ENCODE measurements at places on chromosomes 6 and 20. TPM values are rescaled to one million over a fixed set of nuclear protein-coding genes. Genes with fewer than 3 reads are reported as not detected.
A peak's percentile ranks its signal among the peaks of the same experiment; 100 is the strongest.

SLC17A1 gene
- total RNA-seq = not detected

DNA sequence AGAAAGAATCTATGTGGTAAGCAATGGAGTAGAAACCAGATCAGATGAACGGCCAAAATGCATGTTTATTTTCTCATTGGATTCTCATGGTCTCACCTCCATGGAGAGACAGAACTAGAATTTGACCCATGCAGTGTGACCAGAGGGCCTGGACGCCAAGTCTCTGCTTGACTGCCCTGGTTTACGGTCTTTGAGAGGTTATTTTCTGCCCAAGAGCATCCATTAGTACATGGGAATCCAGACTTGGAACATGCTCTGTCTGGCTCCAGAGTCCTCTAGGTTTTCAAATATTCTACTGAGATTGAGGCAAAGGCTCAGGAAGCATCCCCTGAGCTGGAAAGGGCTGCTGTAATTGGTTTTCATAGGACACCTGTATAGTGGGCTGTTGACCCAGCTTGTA, 45.5 kb upstream of the UST start:
- H3K27ac ChIP-seq = no peak overlapping the region
- H3K4me1 ChIP-seq = peaks cover 5% of the 10 kb centered on the region
- peak overlapping the region; percentile 36 for H3K4me3 ChIP-seq

DNA sequence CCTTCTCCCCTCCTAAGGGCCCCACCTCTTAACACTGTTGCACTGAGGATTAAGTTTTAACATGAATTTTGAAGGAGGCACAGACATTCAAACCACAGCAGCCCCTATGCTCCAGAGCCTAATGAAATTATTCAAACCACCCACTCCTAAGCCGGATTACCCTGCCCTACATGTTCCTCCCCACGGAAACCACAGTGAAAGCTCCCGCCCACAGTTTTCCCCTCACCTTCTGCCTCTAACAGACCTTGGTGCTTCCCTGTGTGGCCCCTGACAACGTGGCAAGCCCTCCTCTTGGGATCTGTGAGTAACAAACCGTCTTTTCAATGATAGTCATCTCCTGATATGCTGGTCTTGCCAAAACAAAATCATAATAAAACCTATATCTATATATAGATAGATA, 74.8 kb downstream of the RIN2 start:
- no peak overlapping the region for H3K27ac ChIP-seq
- H3K36me3 ChIP-seq = no peaks in the 10 kb centered on the region
- H3K4me1 ChIP-seq = peaks cover 20% of the 10 kb centered on the region
- no peak overlapping the region for H3K4me3 ChIP-seq
- no peaks in the 10 kb centered on the region for H3K27me3 ChIP-seq
- DNase-seq = no peak

YWHAB gene
- total RNA-seq = 52.2 TPM

GRCh38 chr6:33840048-33840926, 36.5 kb upstream of the MLN start:
- no peak for DNase-seq
- no peaks in the 10 kb centered on the region for H3K36me3 ChIP-seq
- peaks cover 13% of the 10 kb centered on the region for H3K4me1 ChIP-seq
- H3K27me3 ChIP-seq = no peaks in the 10 kb centered on the region
- no peak overlapping the region for H3K27ac ChIP-seq
- no peak overlapping the region for H3K4me3 ChIP-seq

DXO gene
- total RNA-seq = 29.7 TPM

- peaks cover 11% of the 10 kb centered on the region for H3K4me1 ChIP-seq
- peaks cover 35% of the 10 kb centered on the region for H3K36me3 ChIP-seq
- no peak for DNase-seq
- H3K27ac ChIP-seq = no peak overlapping the region
- H3K4me3 ChIP-seq = no peak overlapping the region
Observed at GRCh38 chr6:75896526-75896925, 147.5 kb downstream of the MYO6 start.

DNA sequence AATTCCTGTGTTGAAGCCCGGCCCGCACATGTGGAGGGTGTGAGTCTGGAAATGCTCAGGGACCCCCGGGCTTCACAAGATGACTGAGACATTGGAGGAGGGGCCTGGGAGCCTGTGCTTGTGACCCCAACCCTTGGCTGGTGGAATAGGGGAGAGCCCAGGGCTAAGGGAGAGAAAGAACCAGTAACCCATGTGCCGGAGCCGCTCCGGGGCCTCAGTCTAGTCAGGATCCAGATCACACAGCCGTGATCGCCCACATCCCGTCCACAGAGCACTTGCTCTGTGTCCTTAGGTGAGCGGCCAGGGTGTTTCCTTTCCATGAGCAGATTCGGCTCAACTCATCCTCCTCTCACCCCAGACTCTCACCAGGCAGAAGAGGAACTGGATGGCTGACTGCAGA, 152.3 kb upstream of the RPS6KA2 start:
- no peak overlapping the region for H3K27ac ChIP-seq
- H3K4me1 ChIP-seq = no peaks in the 10 kb centered on the region
- DNase-seq = no peak
- no peak overlapping the region for H3K4me3 ChIP-seq
- H3K27me3 ChIP-seq = no peaks in the 10 kb centered on the region

SIRT5 gene
- 2.0 TPM for total RNA-seq

BPIFA1 gene
- not detected for total RNA-seq

- no peak overlapping the region for H3K27ac ChIP-seq
- H3K4me1 ChIP-seq = no peaks in the 10 kb centered on the region
- H3K4me3 ChIP-seq = no peak overlapping the region
- DNase-seq = no peak
Observed at GRCh38 chr6:50543666-50544065, 169.7 kb upstream of the TFAP2D start.

GRCh38 chr6:163568275-163568674, 153.8 kb downstream of the QKI start:
- no peak for DNase-seq
- H3K27me3 ChIP-seq = no peaks in the 10 kb centered on the region
- H3K4me3 ChIP-seq = no peak overlapping the region

SLC22A16 gene
- not detected for total RNA-seq

FNDC1 gene
- total RNA-seq = not detected

- no peaks in the 10 kb centered on the region for H3K27me3 ChIP-seq
- H3K27ac ChIP-seq = no peak overlapping the region
- no peaks in the 10 kb centered on the region for H3K36me3 ChIP-seq
Observed at GRCh38 chr6:129994410-129994809, 24.0 kb upstream of the L3MBTL3 start.

GRCh38 chr20:910132-910869, 5.8 kb downstream of the ANGPT4 start:
- no peak for DNase-seq
- H3K4me1 ChIP-seq = no peaks in the 10 kb centered on the region
- no peaks in the 10 kb centered on the region for H3K36me3 ChIP-seq
- H3K4me3 ChIP-seq = no peak overlapping the region
- H3K27me3 ChIP-seq = peaks cover 33% of the 10 kb centered on the region

MED23 gene
- 14.5 TPM for total RNA-seq

- H3K36me3 ChIP-seq = no peaks in the 10 kb centered on the region
- DNase-seq = no peak
- no peak overlapping the region for H3K4me3 ChIP-seq
- H3K27me3 ChIP-seq = no peaks in the 10 kb centered on the region
Observed at GRCh38 chr6:74091794-74092157, 395.8 kb downstream of the CD109 start.

DNA sequence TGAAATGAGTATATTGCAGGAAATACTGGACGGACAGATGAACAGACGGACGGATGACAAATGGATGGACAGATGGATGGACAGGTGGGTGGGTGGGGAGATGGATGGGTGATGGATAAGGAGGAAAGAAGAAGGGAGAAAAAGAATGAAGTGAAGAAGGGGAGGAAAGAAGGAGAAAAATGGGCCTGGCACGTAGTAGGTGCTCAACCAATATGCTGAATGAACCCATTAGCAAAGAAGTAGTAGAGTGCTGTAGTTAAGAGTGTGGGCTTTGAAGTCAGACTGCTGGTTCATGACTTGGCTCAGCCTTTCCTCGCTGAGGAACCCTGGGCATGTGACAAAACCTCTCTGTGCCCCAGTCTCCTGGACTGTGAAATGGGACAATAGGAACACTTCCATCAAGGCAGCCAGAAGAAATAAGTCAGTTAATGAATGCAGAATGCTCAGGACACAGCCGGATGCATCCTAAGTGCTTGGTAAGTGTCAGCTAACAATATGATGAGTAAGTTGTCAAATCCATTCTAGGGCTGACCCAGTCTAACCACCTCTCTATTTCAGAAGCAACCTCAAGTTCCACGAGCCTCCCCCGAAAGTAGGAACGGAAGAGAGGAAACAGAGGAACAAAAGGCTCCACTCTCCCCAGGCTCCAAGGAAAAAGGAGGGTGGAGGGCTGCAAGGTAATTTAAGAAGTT, 37.9 kb downstream of the PREX1 start:
- no peak for DNase-seq
- H3K4me1 ChIP-seq = peaks cover 22% of the 10 kb centered on the region
- no peaks in the 10 kb centered on the region for H3K36me3 ChIP-seq
- H3K27me3 ChIP-seq = no peaks in the 10 kb centered on the region
- H3K27ac ChIP-seq = no peak overlapping the region

- no peak for DNase-seq
- no peak overlapping the region for H3K4me3 ChIP-seq
- H3K36me3 ChIP-seq = no peaks in the 10 kb centered on the region
- no peaks in the 10 kb centered on the region for H3K4me1 ChIP-seq
- no peaks in the 10 kb centered on the region for H3K27me3 ChIP-seq
Observed at GRCh38 chr6:117359581-117359980, 66.2 kb downstream of the ROS1 start.

AGER gene
- 35.6 TPM for total RNA-seq
